COR-L47 (cell line): ENCODE measurements at places on chromosomes 4 and X.

- DNase-seq = peak; percentile 66
Measured at GRCh38 chr4:180828455-180829018, 1414.7 kb upstream of the TENM3 start.

DNA sequence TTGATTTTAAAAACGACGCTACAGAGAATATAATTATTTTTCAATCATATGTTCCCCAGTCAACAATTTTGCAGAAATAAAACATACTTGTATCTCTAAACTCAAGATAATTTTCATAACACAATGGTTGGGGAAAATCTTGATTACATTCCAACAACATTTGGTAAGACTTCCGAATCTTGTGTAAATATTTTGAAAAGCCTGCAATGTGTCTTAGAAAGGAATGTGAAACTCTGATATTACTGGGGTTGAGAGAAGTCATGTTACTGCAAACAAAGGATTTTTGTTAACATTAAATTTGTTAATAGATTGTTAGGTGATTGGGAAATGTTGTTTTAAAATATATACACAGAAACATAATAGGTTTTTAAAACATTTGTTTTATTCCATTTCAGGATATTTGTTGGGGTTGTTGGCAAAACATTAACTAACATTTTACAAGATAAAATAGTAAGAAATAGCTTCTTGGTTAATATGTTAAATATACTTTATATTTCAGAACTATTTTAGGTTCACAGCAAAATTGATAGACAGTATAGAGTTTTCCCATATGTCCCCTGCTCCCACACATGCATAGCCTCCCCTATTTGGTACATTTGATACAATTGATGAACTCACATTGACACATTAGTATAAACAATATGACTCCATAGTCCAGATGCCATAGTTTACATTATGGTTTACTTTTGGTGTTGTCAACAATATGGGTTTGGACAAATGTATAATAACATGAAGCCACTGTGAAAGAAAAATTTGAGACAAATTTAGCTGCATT is 218.6 kb upstream of the FAM47A start:
- DNase-seq = no peak

- no peak for DNase-seq
Measured at GRCh38 chr4:7822877-7823276, 116.8 kb downstream of the AFAP1 start.

DNA sequence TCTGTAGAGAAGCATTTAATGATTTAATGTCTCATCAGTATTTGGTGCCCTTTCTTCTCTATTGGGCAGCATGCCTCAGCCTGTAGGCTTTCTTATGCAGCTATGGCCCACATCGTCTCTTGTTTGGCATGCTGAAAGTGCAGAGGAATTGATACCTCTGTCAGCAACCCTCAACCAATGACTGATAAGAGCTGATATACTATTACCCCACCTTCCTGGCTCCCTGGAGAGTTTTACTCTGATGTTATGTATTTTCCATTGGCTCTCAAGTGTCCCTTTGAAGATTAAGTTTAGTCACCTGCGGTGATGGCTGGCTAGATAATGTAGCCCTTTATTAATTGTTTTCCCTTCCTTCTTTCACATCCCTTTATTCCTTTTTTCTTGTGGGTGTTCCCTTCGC is 41.2 kb upstream of the PDHA2 start:
- no peak for DNase-seq

GRCh38 chrX:12751887-12752286 is 39.3 kb upstream of the PRPS2 start:
- DNase-seq = no peak

DNA sequence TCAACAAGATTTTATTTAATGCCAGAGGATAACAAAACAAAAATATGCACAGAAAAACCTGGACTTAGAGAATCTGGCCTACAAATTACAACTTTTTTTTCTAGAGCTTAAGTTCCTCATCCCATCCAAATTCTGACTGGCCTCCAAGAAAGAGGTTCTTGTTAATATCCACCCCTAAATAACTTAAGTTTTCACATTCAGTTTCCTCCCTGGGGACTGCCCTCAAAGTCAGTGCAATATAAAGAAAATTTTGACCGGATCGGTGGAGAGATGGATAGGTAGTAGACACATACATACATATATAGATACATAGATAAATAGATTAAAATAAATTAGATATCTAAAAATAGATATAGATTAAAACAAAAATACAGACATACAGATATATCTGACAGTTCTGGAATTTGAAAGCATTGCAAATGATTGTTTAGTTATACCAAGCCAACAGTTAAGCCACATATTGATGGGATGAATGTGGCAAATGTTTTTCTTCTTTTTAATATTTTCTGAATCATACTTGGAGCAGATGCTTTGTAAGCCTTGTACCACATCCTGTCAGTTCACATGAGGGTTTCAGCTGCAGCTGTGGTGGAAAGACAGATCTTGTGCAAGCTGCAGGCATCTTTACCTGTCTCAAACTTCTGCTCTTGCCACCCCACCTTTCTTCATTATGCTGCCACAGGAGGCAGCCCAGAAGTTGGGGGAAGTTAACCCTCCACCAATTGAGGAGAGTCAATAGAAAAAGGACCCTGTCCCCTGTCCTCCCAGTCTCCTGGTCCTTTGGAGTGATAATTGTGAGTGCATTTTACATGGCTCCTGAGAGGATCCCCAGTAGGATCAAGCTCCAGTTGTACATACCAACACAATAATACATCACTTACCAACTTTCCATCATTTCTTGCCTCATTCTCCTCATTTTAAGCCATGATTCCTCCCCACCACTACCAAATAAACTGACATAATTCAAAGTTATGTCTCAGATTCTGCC is 58.5 kb upstream of the PRDM8 start:
- DNase-seq = no peak

- peak; percentile 79 for DNase-seq
Measured at GRCh38 chr4:169314906-169315305, 44.1 kb upstream of the SH3RF1 start.

- peak; percentile 0 for DNase-seq
Measured at GRCh38 chrX:120380699-120381098, 18.8 kb downstream of the ATP1B4 start.

- peak; percentile 83 for DNase-seq
Measured at GRCh38 chr4:140427106-140427918, at the start of gene CLGN. CLGN (minus strand) TSS chr4:140427648; CDS start chr4:140413078, 14,570 bp downstream.

DNA sequence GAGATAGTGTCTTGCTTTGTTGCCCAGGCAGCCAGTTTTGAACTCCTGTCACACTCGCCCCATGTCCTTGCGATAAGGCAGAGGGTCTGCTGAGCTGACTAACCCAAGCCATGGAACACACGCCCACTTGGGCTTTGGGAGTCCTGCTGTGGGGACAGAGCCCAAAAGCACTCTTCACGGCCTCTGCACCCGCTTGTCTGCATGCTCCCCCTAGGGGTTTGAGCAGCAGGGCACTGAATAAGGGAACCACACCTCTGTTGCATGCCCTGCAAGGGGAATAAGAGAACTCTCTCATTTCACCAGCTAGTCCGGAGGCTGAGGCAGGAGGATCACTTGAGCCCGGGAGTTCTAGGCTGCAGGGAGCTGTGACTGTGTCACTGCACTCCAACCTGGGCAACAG is 166.0 kb downstream of the STAG2 start:
- no peak for DNase-seq

- no peak for DNase-seq
Measured at GRCh38 chrX:106144755-106145639, 23.1 kb upstream of the PWWP3B start.

GRCh38 chr4:123378794-123379193 is 17.8 kb upstream of the SPRY1 start:
- DNase-seq = no peak

GRCh38 chr4:127249066-127249766 is 383.5 kb upstream of the INTU start:
- no peak for DNase-seq

DNA sequence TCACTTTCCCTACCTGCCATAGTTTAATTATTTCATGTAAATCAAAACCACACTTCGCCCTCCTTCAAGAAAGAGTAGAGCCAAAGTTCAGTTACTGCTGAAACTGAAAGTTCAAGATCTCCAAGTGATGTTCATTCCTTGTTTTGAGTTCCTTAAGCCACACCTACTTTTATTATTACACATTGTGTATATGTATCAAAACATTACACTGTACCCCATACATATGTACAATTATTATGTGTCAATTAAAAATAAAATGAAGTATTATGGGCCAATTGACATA is 892.3 kb upstream of the NDST4 start:
- DNase-seq = no peak

DNA sequence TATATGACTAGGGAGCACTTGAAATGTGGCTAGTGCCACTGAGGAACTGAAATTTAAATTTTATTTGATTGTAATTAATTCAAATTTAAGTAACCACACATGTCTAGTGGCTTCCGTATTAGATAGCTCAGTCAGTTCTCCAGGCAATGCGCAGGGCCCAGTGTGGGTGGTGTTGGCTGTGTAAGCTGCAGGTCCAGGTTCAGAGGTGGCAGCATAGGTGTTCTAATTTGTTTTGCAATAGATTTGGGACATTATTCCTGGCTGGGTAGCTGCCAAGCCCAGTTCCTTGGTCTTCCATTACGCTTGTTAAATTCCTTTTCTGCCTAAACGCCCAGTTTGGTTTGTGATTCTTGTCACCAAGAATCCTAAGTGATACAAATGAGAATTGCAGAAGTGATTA is 79.5 kb downstream of the FAM184B start:
- DNase-seq = no peak

- DNase-seq = no peak
Measured at GRCh38 chr4:55524844-55525571, 21.7 kb downstream of the CLOCK start.

GRCh38 chr4:99507349-99507748 is 3.5 kb upstream of the C4orf17 start:
- no peak for DNase-seq

DNA sequence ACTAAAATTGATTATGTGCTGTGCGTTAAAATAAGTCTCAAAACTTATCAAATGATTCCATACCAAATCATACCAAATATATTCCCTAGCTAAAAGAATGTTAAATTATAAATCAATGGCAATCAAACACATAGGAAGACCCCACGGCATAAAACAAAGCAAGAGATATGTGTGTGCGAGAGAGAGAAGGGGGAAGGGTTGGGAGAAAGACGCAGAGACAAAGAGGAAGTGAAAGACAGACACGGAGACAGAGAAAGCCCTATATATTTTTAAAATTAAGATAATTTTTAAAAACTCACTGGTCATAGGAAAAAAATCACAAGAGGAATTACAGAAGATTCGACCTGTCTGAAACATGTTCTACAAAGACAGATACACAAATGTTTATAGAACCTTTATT is 371.4 kb downstream of the NLGN4X start:
- DNase-seq = no peak
